ENCODE measurements at places on chromosomes 6 and 20.

DNA sequence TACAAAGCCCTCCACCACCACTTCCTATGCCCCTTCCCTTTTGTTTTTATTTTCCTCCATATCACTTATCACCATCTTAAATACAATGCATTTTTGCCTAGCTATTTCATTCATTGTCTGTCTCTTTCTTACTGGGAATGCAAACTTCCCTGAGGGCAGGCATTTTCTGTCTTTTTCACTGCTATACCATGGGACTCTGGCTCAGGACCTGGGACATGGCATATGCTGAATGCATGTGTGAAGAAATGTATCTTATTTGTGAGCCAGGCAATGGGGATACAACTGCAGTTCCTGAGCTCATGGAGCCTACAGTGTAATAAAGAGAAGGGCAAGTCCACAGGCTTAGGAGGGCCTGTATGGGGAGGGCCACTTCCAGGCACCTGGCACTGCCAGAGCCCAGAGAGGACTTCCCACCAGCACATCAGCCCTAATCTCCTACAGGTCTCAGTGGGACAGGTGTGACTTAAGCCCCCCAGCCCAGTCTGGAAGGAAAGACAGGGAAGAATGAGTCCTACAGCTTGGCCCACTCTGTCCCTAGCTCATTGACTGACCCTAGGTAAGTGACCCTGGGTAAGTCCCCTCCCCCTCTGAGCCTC is 43.2 kb downstream of the TFEB start:
- no peak for DNase-seq

DNA sequence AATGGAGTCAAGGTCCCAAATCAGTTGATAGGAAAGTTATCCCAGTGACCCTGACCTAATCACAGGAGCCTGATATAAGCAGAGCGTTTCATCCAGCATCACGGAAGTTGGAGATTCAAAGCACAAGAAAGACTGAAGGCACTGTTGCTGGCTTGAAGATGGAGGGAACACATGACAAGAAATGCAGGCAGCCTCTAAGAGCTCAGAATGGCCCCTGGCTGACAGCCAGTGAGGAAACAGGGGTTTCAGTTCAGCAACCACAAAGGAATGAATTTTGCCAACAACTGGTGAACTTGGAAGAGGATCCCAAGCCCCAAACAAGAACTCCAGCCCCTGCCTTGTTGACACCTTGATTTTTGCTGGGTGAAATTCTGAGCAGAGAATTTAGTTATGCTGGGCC is 778.5 kb downstream of the MAFB start:
- peak; percentile 88 for DNase-seq

DNA sequence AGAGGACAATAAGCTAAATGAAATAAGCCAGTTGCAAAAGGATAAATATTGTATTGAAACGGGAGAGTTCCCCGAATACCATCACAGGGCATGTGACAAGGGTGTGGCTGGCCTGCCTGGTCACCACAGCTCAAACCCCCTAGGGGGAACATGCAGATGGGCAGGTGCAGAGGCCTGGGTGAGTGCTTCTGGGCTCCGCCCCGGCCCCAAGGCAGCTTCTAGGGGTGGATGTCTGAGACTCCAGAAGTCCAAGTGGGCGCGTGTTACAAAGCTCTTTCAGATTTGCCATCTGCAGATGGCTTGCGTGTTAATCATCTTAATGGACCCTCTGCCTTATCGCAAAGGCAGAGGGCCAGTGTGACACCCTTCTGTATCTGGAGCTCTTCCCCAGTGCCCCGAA is 559.2 kb upstream of the IMPG1 start:
- no peak for DNase-seq

DNA sequence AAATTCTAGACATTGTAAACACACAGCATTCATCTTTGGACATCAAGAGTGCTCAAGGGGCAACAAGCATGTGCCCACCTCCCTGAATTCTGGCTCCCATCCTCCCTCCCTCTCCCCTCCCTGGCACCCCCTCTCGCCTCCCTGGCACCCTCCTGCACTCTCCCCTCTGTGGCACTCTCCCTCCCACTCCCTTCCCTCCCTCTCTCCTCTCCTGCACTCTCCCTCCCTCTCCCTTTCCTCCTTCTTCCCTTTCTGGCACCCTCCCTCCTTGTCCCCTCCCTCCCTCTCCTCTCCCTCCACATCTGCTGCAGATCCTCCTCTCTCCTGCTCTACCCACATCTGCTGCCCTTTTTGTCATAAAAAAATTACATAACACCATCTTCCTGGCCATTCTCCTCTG is 113.0 kb upstream of the SLC22A23 start:
- no peak for DNase-seq

DNA sequence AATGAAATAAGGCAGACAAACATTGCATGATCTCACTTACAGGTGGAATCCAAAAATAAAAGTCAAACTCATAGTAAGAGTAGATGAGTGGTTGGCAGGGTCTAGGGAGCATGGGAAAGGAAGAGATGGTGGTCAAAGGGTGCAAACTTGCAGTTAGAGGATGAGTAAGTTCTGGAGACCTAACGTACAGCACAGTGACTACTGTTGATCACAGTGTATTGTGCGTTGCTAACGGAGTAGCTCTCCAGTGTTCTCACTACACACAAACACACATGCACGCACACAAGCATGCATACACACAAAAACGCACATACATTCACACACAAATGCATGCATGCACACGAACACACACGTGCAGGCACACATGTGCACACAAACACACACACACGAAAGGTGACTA is 54.9 kb downstream of the LY86 start:
- DNase-seq = no peak

GRCh38 chr6:142331075-142331551 is 29.3 kb downstream of the ADGRG6 start:
- DNase-seq = no peak

DNA sequence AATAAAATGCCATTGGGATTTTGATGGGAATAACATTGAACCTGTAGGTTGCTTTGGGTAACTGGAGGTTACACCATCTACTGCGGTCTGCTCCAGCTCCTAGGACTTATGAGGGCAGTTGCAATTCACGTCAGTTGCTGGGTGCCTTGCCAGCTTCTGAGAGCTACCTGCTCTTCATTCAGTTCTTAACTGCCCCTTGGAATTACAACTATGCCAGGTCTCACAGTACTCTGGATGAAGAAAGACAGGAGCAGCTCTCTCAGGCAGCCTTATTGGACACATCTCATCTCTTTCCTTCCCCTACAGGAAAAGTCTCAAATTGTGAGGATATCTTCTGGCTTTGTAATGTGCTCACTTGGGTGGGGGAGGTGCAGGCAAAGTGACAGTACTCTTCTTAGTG is 1643.3 kb downstream of the GRIK2 start:
- no peak for DNase-seq

GRCh38 chr6:30857549-30857948 is 26.8 kb upstream of the DDR1 start:
- DNase-seq = no peak

DNA sequence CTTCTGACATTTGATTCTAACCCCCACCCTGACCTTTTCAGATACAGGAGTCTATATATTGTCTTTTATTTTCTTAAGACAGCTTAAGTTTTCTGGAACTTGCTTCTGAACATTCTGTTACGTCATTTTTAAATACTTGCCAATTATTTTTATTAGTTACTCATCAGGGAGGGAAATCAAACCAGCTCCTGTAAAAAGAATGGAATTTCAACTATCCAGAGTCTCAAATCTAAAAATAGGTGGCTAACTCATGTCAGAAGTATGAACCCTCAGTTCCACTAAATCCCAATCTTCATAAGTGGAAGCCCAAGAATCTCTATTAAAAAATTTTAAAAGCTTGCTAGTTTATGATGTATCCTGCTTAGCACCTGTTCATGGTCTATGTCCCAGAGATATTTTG is 900.0 kb downstream of the KIF16B start:
- no peak for DNase-seq

DNA sequence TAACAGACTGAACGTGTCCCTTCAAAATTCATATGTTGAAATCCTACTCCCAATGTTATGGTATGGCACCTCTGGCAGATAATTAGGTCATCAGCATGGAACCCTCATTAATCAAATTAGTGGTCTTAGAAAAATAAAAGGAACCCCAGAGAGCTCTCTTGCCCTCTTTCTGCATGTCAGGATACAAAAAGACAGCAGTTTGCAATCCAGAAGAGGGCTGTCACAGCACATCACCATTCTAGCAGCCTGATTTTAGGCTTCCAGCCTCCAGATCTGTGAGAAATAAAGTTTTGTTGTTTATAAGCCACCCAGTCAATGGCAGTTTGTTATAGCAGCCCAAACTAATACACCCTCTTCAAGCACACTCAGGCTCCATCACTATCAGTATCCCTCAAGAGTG is 292.9 kb downstream of the TRDN start:
- no peak for DNase-seq

GRCh38 chr6:38997128-38997761 is 51.3 kb upstream of the GLP1R start:
- DNase-seq = no peak

- DNase-seq = peak; percentile 45
These were observed 731.6 kb upstream of the GJE1 start for GRCh38 chr6:141401168-141401567.

DNA sequence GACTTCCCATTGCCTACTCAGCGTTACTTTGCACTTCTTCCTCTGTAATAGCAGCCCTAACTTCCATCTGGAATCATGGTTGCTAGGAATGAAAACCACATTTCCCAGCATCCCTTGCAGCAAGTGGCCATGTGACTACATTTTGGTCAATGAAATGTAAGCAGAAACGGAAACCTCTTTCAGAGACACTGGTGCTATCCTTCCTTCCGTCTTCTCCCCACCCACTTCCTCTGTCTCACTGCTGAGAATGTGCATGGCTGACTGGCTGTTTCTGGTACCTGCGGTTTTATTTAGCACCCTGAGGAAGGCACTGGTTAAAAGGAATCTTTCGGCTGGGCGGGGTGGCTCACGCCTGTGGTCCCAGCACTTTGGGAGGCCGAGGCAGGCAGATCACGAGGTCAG is 107.4 kb downstream of the SCML4 start:
- DNase-seq = no peak

GRCh38 chr6:170227521-170227983 is 63.3 kb downstream of the DLL1 start:
- no peak for DNase-seq

- DNase-seq = peak; percentile 80
These were observed 27.5 kb downstream of the PXDC1 start for GRCh38 chr6:3723966-3724365.

- DNase-seq = no peak
These were observed 28.1 kb upstream of the SOX4 start for GRCh38 chr6:21565431-21565830.

Measured in lower leg skin (tissue), 4 donors.